ENCODE measurements at places on chromosomes 5 and 9.
A peak's percentile ranks its signal among the peaks of the same experiment; 100 is the strongest.

DNA sequence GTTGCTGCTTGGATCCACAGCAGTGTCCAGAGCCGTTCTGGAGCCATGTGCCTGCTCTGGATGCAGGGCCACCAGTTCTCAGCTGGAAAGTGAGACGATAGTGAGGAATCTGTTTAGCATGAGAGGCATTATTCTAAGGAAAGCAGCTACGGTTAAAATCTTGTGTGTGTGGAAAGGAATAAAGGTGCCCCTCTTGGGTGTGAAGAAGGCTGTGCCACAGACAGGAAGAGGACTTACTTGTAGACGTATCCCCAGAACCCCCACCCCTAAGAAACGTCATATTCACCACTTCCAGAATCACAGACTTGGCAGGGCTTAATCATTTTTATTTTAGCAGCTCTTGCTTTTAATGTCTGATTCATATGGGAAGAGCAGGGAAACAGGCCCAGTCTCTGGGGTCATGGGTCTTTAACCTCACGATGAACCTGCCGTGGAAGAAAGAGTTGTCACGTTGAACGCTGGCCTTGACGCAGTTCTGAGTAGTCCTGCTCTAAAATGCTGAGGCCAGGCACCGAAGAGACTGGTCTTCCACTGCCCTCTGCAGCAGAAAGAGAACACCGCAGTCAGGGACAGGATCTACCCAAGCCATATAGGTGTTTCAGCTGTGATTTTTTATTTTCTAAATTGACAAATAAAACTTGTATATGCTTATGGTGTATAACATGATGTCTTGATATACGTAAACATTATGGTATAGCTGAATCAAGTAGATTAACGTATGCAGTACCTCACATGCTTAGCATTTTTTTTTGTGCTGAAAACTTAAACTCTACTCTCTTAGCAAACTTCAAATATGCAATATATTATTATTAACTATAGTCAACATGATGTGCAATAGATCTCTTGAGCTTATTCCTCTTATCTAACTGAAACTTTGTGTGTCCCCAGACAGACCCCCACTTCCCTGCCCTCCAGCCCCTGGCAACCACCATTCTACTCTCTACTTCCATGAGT lies 38.8 kb downstream of the CARTPT start:
- peak; percentile 6 for DNase-seq

DNA sequence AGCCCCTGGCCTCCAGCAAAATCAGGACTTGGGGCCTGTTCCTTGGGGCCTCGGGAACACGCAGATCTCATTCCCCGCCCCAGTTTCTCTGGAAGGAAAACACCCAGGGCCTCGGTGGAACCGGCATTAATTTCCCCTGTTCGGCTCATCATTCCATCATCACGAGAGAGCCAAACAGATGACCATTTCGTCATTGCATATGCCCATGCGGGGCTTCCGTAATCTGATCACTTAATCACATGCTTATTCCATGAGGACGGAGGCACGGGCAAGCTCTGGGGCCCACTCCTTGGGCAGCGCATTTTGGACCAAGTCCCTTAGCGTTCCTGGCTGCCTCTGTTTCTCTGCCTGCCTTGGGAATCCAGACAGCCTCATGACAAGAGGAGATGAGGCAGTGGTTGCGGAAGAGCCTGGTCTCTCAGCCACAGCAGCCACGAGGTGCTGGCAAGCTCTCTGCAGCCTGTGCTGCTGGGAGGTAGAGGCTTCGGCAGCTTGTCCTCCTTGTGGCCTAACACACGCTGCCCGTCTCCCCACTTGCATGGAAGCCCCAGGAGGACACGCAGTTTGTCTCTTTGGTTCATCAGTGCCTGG lies 65.0 kb upstream of the IER5L start:
- DNase-seq = no peak

GRCh38 chr5:159878988-159879471 lies 37.3 kb upstream of the ADRA1B start:
- DNase-seq = no peak

DNA sequence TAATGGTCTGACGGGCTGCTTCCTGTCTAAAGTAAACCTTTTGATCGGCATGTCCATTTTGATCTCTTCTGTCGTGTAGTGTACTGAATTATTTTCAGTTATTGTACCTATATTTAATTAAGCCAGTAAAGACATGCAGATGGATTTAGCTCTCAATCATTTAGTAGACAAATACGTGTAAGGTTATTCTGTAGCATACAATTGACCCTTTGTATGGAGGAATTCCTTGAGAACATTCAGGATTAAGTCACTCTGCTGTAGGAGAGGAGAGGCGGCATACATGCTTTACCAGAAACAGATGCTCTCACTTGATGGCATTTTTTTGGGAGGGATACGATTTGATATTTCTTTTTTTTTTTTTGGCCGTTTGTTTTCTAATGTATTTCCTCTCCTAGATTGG lies 141.0 kb downstream of the PBX3 start:
- no peak for DNase-seq

DNA sequence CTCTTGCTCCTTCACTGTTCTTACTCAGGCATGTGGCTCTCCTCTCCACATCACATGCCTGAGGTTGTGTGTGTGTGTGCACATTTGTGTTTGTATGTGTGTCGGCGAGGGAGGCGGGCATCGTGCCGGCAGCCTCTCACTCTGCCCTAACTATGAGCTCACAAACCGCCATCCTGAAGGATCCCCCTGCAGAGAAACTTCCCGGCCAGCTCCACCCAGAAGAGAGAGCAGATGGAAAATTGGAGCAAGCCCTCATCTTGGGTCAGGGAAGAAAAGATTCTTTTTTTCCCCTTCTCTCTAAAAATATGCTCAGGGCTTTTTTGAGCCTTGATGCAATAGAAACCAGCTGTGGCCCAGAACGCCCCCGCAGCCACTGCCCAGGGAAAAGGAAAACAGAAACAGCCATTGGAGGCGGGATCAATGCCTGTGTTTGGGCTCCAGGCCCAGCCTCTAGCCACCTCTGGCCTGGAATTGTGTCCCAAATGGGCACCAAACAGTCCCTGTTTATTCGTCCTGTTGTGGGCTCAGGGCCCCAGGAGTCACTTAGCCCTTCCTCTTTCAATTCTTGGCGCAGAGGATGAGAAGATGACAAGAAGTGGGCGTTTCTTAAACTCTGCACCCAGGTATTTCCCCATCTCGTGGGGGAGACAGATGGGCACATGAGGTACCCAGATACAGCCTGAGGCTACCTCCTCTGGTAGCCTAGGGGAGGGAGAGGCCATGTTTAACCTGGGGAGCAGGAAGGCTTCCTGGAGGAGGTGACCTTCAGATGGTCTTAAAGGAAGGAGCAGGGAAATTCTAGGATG lies 151.5 kb downstream of the RGS3 start:
- DNase-seq = no peak

DNA sequence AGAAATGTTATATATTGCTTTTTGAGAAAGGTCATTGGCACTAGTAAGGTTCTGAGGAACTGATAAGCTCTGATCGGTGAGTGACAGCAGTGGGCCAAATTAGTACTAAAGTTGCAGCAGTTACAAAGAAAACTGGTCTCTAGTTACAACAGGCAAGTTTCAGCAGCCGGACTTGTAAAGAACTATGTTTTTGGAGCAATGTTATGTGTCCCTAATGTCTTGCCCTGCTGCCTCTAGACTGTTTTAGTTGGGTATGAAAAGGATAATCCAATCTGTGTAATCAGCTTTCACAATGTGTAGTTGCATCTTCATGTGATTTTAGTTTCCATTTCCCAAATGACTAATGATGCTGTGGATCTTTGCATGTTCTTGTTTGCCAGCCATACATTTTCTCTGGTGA lies 113.5 kb downstream of the CAMK4 start:
- no peak for DNase-seq

DNA sequence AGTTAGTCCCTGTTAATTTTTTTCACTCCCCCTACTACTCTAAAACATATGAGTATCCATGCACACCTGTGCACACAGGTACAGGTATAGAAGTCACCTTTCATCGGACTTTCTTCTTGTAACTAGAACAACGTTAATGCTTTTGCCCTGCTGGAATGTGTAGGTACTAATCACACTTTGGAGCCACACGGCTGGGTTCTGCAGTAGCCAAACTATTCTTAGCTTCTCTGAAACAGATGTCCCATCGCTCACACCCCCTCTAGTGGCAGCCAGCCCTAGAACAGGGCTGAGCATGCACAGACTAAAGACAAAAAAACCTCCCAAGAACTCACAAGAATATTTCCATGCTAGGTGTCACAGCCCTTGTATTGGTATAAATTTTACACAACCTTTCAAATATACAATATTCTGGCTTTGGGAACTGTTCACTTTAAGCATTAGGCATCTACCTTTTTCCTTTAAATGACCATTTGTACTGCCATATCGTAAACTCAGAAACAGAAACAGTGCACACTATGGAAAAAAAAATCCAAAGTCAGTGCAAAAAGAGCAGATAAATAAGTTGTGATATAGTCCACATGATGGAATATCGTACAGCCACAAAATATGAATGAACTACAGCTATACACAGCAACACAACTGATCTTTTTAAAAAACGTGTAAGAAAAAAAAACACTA lies 64.0 kb downstream of the RETREG1 start:
- DNase-seq = no peak

GRCh38 chr5:124675931-124676846 lies 70.2 kb downstream of the ZNF608 start:
- no peak for DNase-seq

GRCh38 chr9:16434526-16434925 lies 435.9 kb downstream of the BNC2 start:
- DNase-seq = no peak

DNA sequence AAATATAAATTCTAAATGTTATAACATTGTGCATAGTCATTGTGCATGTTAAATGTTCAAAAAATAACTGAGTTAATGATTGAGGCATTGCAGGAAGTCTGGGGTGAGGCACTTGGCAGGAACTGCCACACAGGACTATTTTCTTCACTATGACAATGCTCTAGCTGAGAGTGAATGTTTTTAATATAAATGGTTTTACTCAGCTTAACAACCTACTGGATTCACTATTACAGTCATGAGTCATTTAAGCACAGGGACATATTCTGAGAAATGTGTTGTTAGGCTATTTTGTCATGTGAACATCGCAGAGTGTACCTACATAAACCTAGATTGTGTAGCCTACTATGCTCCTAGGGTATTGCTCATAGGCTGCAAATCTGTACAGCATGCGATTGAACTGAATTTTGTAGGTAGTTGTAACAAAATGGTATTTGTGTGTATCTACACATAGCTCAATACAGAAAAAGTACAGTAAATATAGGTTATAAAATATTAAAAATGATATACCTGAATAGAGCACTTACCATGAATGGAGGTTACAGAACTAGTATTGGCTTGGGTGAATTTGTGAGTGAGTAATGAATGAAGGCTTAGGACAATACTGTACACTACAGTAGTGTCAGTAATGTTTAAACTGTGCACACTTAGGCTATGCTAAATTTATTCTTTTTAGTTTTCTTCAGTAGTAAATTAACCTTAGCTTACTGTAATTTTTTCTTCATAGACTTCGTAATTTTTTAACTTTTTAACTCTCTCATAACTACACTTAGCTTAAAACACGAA lies 346.1 kb upstream of the PTGER4 start:
- DNase-seq = no peak

DNA sequence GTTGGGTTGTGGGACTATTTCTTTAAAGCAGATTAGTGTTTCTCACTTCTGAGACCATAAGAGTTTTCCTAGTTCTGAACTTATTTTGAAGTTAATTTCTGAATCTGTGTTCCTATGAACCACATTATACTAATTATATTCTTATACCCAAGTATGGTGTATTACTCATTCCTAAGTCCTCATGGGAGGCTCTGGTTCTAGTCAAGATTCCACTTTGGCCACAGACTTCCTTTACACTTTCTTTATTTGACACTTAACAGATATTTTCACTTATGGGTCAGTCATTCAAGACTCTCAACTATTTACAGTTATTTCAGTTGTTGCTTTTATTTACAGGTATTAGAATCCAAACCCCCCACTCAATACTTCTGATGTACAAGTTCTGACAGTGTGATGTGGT lies 937.2 kb upstream of the TYRP1 start:
- no peak for DNase-seq

GRCh38 chr5:136028782-136029742 lies at the start of gene TGFBI:
Gene TGFBI, plus strand, starts transcription at chr5:136028988. Its CDS starts 68 bp downstream, at chr5:136029056.
- DNase-seq = no peak

DNA sequence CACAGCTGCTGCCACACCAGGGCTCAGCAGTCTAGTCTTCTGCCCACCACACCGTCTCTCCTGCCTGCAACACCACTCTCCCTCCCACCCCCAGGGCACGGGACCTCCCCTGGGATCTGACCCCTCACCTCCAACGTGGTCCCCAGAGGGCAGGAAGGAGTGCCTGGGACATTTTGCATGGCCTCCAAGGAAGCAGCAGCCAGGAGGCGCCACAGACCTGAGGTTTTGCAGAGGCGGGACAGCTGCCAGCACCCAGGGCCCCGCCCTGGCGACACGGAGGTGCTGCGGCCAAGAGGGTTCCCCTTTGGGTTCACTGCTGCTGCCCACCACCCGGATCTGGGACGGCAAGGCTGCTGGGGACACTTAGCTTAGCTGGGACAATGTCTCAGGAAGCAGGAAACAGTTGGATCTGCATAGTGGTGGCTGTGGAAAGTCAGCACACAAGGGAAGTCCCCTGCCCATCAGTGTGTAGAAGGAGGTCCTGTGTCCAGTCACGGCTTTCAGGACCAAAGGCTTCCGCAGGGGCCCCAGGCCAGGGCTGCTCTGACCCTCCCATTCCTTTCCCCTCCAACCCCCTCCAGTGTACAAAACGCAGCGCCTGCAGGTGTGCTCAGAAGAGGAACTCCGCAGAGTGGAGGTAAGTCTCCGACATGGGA lies 13.8 kb downstream of the PROP1 start:
- no peak for DNase-seq

GRCh38 chr5:140596321-140596741 lies 31.7 kb downstream of the SLC35A4 start:
- no peak for DNase-seq

DNA sequence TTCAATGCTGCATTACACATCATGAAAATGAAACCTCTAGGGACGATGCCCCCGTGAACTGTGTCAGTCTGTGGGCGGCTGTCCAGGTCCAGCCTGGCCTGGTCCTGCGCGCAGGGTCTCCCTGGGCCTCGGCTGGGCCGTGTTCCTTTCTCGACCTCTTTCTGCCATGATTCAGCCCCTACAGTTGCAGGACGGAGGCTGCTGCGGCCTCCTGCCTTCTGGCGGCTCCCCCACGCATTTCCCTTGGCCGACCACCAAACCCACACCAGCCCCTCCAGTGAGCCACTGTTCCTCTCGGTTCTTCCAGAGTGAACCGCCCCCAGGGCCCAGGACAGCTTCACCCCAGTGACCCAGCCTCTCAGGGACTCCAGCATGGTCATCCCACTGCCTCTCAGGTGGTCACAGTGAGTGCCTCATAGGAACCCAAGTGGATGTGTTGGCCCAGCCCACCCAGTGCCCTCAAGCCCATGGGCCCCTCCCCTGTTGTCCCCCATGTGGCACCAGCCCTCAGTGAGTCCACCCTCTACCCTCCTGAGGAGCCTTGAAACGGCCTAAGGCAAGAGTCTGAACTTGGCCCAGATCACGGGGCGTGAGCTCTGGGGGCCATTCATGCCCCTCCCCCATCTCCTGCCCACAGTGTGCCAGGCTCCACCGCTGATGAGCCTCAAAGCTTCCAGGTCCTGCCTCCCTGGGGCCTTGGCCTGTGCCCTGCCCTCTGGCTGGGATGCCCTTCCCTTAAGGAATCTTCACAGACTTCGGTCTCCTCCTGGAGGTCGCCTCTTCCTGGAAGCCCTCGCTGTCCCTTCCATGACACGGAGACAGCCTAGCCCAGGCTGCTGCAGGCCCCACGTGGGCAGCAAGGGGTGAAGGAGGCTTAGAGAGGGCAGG lies 10.0 kb upstream of the CLIC3 start:
- DNase-seq = no peak
